ENCODE measurements at places on chromosomes 2 and 18. TPM values are rescaled to one million over a fixed set of nuclear protein-coding genes. Genes with fewer than 3 reads are reported as not detected.

DNA sequence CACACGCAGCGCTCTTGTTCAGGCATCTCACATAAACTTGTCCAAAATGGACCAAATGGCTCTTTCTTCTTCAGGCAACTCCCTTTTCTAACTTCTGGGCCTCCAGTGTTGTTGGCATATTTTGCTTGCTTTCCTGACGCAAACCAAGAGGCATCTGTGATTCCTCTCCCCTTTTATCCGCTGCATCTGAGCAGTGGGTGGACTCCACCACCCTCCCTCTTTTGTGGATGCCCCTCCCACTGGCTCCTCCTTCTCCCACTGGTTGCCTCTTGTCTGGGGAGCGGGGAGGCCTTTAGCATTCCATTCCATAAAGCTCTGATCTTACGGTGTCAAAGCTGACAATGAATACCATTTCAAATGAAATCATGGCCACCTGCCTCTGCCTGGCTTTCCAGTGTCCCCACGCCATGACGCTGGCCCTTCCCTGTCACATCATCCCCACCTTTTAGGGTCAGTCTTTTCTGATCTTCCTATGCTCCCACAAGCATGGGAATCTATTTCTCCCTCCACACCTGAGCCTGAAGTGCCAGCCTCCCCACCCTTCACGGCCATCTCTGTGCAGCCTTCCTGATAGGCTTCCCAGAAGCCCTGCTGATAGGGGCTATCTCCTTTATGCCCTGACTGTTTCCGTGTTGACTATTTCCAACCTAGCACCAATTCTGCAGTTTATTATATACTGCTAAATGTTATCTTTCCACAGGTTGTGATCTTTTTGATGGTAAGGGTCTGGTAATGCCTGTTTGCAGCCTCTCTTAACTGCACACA, 51.5 kb downstream of the RPL37A start:
- DNase-seq, result no peak

DNA sequence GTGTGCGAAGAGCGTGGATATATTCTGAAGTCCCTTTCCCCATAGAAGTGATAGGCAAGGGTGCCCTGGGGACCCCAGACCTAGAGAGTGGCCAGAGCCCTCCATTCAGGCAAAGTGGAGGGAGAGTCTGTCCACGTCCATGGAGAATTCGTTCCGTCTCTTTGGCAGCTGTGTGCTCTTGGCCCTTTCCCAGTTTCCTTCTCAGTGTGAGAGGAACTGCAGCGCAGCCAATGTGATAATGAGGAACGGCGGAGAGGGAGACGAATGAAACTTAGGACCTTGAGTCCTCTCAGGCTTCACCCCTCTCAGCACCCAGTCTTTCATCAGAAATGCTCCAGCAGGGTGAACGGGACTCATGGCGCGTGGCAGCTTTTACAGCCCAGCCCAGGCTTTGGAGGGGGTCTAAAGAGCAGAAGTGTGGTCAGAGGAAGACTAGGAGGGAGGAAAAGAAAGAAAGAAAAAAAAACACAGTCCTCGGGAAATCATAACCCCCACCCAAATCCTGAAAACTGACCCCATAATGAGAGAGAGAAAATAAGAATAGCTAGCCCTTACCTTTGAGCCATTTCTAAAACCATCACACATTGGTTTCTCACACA, 95.0 kb upstream of the RIOK3 start:
- DNase-seq, result no peak

GRCh38 chr2:73202156-73203054, at the start of gene NOTO:
NOTO (plus strand) TSS chr2:73202574; CDS start chr2:73202667, 93 bp downstream.
- DNase-seq, result no peak

DNA sequence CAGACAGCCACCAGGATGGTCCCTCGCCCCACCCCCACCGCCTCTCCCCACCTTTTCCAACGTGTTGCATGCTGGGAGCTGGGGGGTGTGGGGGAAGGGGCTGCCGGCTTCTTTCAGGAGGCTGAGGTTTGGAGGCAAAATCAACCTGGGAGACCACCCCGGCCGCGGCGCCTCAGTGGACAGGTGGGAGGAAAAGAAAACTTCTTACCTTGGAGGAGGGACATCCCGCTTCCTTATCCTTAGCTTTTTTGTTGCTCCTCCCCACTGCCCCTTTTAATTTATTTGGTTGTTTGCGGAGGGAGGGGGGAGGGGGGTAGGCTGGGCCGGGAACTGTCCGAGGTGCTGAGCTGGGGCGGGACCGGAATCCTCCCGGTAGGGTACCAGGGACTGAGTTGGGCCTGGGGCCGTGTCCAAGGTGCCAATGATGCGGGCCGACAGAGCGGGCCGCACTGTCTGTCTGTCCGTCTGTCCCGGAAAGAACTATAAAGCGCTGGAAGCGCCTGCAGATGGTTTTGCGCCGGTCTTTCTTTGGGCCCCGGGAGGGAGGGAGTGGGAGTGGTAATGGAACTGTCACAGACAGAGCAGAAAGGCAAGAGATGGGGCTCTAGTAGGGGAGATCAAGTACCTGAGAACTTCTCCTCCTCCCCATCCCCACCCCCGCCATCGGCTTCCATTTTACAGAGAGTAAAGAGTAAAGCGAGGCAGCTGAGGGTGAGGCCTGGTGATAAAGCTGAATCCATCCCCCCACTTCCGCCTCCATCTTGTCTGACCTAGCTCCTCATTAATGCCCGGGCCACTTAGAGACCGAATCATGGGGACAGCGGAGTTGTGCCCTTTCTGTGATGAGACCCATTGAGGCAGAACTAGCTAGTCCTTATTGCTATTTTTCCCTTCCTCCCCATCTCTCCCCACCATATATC, 2.4 kb downstream of the CDK5R2 start:
- no peak for DNase-seq

GRCh38 chr2:166125557-166125956, 2.3 kb downstream of the SCN1A start:
- no peak for DNase-seq

- DNase-seq, result no peak
Observed at GRCh38 chr2:44801841-44802776, 139.4 kb upstream of the SIX3 start.

- no peak for DNase-seq
Observed at GRCh38 chr2:195092341-195092740, 564.7 kb upstream of the SLC39A10 start.

- DNase-seq, result no peak
Observed at GRCh38 chr2:182416191-182416590, 10.6 kb downstream of the PDE1A start.

- DNase-seq, result no peak
Observed at GRCh38 chr2:217048730-217049129, 188.9 kb upstream of the TNP1 start.

DNA sequence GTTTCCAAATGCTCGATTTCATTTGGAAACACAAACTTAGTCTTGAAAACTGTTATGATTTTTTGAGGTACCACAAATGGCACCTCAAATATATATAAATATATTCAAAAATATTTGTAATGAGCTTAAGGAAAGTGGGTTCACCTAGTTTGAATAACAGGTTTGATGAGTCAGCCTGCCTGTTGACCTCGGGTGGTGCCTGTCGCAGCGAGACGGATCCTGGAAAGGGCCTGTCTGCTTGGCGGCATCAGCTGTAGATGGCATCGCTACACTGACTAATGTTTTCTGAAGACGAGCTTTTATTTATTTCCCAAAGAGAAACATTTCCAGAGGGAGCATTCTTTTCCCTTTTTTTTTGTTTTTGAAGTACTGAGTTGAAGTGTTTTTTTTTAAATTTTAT, 6.9 kb downstream of the ALLC start:
- DNase-seq, result no peak

- no peak for DNase-seq
Observed at GRCh38 chr2:73917696-73918207, 8.9 kb upstream of the DGUOK start.

- DNase-seq, result no peak
Observed at GRCh38 chr2:8134985-8135682, 546.7 kb upstream of the ID2 start.

Gene PIEZO2
- 10.9 TPM for total RNA-seq

Gene SCN7A
- total RNA-seq, result 1.1 TPM

Gene SERPINB12
- not detected for total RNA-seq

Gene CFAP65
- not detected for total RNA-seq

Gene REG3A
- total RNA-seq, result not detected
